Uterus (tissue), 4 donors: ENCODE measurements at places on chromosomes 7 and 10.

DNA sequence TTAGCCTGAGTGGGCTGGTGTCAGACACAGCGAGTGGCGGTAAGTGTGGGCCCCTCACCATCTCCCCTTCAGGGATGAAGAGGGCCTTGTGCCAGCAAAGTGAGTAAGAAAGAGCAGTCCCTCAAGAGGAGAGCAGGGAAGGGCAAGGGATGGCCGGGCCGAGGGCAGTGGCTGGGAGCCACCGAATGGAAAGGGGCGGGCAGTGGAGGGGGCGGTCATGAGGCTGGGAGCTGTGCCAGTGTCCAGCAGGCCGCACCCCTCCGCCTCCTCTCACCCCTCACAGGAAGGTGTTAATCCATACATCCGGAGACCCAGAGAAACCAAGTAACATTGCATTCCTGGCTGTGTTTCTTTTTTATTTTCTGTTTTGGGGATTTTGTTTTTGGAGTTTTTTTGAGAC is 28.6 kb upstream of the RASGEF1A start:
- no peak for DNase-seq

GRCh38 chr10:93333278-93333978 is 148.7 kb downstream of the MYOF start:
- DNase-seq: no peak

GRCh38 chr10:15528859-15529239 is 157.8 kb upstream of the FAM171A1 start:
- no peak for DNase-seq

DNA sequence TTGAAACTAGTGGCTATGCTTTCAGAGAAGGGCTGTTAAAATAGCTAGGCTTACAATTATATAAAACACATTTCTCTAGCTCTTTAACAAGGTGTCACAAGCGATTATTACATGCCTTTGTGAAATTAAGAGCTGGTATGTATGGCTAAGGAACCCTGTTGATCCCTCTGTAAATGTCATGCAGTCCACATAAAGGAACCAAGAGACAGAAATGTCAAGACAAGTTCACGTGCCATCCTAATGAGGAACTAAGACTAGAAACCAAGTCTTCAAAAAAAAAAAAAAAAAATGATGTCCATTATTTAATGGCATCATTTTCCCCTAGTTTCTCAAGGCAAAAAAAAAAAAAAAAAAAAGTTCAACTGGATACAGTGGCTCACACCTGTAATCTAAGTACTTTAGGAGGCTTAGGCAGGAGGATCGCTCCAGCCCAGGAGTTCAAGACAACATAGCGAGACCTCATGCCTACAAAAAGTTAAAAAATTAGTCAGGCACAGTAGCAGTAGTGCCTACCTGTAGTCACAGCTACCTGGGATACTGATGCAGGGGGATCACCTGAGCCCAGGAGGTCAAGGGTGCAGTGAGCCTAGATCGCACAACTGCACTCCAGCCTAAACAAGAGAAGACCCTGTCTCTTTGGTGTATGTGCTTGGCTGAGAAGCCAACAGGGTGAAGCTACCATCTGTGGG is 63.4 kb downstream of the SRPK2 start:
- no peak for DNase-seq
